ENCODE measurements at places on chromosomes 5 and 9. TPM values are rescaled to one million over a fixed set of nuclear protein-coding genes. Genes with fewer than 3 reads are reported as not detected.

DNA sequence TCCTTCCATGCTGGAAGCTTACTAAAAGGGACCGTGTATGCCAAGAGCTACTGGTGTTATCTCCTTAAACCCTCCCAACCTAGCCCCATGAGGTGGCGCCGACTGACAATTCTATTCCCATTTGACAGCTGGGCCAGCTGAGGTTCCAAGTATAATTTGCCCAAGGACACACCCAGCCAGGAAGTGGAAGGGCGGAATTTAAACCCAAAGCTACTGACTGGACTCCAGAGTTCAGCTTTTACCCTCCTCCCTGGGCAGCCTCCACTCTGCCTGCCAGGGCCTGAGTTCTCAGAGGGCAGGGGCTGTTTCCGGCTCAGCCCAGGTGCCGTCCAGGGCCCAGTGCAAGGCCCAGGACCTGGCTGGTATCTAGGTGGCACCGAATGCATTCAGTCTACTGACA is 71.8 kb downstream of the C9orf50 start:
- DNase-seq = no peak

GRCh38 chr5:80168388-80169028 is 87.3 kb downstream of the SERINC5 start:
- DNase-seq = no peak

DNA sequence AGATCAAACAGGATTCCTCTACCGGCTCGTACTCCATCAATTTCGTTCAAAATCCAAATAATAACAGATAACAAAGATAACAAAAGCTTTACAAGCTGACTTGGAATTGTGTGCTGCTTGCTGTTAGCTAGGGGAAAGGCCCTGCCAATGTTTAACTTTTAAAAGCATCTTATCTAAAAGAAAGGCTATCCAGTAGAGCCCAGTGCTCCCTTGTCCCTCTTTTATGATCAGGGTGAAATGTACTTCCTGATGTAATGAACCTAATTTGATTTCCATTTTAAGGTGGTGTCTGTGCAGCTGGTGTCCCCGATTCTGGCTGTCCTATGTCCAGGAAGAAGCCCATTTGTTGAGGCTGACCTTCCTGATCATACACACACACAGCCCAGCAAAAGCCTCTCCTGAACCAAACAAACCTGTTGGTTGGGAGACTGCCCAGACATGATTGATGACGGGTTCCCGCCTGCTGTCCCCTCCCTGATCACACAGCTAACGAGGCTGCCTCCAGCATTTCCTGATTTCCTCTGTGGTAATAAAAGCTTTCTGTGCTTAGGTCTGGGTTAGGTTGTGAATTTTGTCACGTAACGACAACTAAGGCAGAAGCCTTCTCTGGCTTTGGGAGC is 54.1 kb downstream of the PWWP2A start:
- DNase-seq = no peak

Gene MLANA
- not detected for total RNA-seq

DNA sequence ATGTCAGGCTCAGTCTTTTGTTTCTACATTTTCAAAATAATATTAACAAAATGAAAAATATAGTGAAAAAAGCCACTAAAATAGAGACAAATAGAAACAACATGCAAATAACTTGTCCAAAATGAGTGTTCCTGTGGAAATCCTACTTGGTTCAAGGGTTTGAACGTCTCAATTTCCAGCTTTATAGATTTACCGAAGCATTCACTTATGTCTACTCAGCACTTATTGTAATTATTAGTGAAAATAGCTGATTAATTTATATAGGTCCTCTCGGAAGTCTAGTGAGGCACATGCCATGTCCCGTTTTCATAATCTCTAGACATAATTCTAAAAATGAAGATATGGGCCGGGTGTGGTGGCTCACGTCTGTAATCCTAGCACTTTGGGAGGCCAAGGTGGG is 99.9 kb upstream of the NFIB start:
- no peak for DNase-seq

GRCh38 chr9:136174779-136175615 is 29.9 kb downstream of the LHX3 start:
- DNase-seq = no peak

GRCh38 chr5:27906481-27906880 is 868.1 kb upstream of the CDH9 start:
- no peak for DNase-seq

Gene SHROOM1
- total RNA-seq = 5.7 TPM

GRCh38 chr5:124941051-124942049 is 194.9 kb upstream of the ZNF608 start:
- DNase-seq = no peak

Gene STKLD1
- 0.17 TPM for total RNA-seq

Gene FAM78A
- 69.1 TPM for total RNA-seq

DNA sequence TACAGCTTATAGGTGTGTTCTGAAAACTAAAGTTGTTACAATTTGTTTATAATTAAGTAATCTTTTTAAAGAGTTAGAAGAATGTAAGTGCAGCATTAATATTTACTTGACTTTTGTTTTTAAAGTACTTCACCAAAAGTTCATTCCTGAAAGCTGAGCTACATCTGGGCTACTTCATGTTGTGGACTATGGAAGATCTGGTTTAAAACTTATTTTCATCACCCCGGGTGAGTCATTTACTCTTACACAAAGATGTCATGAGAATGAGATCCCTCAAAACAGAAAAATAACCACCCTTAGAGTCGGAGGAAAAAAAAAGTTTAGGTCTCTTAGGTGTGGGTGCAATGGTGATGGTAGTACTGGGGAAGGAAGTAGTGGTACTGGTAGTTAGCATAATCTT is 5.1 kb downstream of the POU5F2 start:
- no peak for DNase-seq

- DNase-seq = no peak
Measured at GRCh38 chr9:94904806-94905205, 178.3 kb downstream of the AOPEP start.

Gene AGXT2
- not detected for total RNA-seq

DNA sequence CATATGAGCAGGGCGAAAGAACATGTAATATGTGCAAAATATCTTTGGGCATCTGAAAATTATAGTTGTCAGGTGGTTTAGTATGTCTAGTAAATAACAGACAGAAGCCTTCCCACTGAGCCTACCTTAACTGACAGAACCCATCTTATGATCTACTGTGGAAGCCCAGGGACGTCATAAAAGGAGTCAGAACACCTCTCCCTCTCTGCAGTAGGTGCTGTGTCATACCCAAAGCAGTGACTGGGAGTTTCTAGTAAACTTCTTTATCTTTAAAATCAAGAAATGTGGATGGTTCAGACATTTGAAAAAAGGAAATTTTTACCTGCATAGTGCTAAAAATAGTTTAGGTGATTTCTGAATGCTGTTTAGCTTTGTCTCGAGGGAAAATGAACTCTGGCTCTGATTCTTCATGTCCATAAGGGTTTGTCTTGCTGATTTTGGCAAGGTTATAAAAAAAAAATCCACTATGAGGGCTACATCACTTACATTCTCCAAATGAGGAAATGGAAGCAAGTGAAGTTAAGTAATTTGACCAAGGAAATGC is 104.0 kb downstream of the NUDT12 start:
- no peak for DNase-seq

DNA sequence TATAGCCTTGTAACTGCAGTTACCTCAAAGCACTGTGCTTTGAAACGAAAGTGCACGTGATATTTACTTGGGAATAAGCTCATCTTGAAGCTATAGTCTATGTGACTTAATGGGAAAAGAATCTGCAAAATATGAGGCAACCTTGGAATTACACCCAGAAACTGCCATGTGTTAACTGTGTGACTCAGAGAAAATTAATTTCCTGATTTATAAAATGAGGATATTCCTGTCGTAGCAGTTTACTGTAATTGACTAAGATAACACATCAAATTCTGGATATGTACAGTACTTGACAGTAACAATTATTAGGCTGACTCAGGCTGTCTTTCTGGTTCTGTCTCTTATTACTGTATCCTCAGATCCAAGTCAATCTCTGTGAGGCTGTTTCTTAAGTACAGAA is 1079.9 kb upstream of the ACO1 start:
- DNase-seq = no peak

Gene PHF24
- total RNA-seq = 0.10 TPM

DNA sequence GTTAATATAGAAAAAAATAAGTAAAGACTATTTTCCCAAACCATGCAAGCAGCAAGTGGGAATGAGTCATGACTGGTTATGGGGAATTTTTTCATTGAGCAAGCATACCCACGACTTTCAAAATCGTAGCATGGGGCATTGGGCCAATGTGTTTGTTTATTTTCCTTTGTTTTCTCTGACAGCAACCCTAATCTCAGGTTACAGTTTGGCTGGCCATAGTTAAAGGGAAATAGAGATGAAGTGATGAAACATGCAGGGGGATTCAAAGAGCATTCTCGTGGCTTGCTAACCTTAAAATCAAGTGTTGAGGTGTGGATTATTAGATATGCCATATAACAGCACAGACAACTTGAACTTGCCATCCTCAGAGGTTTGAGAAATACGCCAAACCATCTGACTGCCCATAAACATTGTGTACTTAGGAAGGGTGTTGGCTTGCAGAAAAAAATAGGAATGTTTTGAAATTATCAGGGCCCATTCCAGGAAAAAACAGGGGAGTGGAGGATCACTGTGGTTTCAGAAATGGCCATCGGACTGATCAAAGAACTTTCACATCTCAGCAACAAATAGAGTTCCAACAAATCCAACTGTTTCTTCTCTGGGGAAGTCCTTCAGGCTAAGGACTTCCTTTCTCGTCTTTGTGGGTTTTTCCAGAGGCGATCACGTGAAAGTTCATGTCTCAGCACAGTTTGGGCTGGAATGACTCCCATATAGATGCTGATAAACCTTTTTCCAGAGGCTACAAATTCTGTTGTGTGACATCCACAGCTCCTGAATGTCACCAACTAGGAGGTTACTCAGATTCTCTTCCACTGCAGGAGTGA is 259.1 kb downstream of the SYK start:
- no peak for DNase-seq

DNA sequence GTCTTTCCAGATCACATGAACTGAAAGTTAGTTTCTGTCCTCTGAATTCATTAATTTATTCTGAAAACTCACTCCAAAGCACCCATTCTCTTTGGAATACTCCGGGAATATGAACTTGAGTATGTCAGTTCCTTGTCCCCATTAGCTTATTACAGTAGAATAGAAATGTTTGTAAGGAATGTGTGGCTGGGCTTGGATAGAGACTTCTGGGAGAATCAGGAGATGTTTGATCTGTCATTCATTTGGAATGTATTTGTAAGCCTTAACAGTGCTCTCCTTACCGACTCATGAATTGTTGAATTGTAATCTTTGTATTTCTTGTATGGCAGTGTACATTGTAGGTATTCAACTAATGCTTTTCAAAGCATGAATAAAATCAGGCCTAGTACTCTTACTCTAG is 548.4 kb downstream of the LRRC70 start:
- DNase-seq = no peak

GRCh38 chr5:127517110-127517479 is 345 bp upstream of the PRRC1 start:
- no peak for DNase-seq

DNA sequence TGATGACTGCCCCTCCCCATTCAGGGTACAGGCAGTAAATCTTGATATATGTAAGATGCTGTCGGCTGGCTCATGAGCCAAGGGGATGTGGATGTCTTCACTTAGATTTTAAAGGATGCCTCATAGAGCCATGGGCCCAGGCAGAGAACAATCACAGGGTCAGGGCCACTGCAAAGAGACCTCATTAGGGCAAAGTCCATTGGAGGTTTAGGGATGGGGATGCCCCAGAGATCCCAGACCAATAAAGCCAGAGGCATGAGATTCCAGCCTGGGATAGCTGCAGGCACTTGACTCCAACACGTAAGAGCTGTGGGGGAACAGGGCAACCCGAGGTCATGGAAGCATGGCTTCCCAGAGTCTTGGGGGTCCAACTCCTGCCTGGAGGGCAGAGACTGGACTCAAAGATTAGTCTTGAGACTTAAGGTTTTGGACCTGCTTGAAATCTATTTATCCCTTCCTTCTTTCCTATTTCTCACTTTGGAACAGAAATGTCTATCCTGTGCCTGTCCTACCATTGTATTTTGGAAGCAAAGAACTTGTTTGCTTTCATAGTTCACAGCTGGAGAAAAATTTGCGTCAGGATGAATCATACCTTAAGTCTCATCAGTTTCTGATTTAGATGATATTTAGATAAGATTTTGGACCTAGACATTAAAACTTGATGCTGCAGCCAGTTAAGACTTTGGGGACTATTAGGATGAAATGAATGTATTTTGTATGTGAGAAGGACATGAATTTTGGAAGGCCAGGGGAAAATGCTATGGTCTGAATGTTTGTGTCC is 101.3 kb upstream of the ADRA1B start:
- no peak for DNase-seq

Gene SOX30
- total RNA-seq = not detected

- DNase-seq = no peak
Measured at GRCh38 chr5:154385236-154385512, 60.6 kb upstream of the SAP30L start.

Gene ITGA1
- total RNA-seq = 29.2 TPM

DNA sequence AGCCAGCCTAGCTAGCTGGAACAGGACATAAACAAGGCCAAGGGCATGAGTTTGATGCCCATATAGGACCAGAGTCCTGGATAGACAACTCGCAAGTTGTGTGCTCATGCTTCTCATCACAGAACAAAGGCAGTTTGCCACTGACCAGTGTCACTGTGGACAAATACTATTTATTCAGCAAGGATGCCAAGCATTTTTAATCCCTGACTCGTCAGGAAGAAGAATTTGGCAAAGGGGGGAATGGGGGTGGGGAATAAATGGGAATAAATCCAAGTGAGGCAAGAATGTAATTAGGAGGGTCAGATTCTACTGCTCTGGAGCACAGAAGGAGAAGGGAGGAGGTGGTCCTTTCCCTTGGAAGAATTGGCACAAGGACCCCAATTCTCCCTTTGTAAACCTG is 46.8 kb upstream of the ANKRD55 start:
- DNase-seq = no peak

GRCh38 chr9:109913461-109913810 is 133.4 kb downstream of the PALM2AKAP2 start:
- DNase-seq = no peak

DNA sequence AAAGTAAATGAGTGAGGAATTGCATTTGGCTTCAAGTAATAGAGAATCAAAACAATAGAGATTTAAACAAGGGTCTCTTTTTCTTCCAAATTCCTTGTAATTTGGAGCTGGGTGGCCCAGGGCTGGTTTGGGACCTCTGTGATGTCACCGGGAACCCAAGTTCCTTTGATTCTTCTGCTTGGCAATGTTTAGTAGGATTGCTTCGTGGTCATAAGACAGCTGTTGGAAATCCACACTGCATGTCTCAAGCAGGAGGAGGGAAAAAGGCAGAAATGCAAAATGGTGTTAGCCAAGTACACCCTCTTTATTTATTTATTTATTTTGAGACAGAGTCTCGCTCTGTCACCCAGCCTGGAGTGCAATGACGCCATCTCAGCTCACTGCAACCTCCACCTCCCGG is 72.6 kb upstream of the IL12B start:
- DNase-seq = no peak

DNA sequence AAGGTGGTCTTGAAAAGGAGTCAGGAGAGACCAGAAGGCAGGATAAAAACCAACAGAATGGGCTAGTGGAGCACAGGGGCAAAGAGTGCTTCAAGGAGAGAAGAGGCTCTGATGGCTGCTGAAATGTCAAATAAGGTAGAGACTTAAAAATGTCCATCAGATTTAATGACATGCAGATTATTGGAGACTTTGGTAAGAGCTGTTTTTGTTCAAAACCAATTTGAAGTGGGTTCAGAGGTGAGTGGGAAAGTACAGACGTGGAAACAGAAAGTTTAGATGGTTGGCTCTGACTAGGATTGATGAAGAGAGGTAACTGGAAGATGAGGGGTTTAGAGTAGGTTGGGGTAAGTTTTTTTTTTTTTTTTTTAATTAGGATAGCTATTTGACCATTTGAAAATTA is 14.1 kb downstream of the SLC25A46 start:
- DNase-seq = no peak
